ENCODE measurements at places on chromosomes 16 and 17. TPM values are rescaled to one million over a fixed set of nuclear protein-coding genes. Genes with fewer than 3 reads are reported as not detected.

DNA sequence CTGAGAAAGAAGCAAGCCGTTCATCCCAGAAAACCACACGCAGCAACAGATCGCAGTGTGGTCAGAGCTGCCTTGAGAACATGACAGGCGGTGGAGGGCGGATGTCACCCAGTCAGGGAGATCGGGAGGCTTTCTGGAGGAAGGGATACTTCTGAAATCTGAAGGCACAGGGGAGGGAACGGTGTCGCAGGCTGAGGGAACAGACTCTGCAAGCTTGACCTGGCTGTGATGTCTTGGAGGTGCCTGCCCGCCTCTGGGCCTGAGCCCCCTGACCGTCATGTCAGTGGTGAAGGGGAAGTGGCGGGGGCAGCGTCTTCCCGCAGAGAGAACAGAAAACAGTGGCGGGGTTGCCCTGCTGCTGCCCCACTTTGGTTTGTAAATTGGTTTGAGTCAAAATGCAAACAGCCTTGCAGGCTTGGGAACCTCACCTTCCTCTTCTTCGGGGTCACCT is 8.1 kb upstream of the ATP2A3 start:
- DNase-seq = no peak

- no peak for DNase-seq
Measured at GRCh38 chr17:59650642-59651041, 30.9 kb downstream of the CLTC start.

DNA sequence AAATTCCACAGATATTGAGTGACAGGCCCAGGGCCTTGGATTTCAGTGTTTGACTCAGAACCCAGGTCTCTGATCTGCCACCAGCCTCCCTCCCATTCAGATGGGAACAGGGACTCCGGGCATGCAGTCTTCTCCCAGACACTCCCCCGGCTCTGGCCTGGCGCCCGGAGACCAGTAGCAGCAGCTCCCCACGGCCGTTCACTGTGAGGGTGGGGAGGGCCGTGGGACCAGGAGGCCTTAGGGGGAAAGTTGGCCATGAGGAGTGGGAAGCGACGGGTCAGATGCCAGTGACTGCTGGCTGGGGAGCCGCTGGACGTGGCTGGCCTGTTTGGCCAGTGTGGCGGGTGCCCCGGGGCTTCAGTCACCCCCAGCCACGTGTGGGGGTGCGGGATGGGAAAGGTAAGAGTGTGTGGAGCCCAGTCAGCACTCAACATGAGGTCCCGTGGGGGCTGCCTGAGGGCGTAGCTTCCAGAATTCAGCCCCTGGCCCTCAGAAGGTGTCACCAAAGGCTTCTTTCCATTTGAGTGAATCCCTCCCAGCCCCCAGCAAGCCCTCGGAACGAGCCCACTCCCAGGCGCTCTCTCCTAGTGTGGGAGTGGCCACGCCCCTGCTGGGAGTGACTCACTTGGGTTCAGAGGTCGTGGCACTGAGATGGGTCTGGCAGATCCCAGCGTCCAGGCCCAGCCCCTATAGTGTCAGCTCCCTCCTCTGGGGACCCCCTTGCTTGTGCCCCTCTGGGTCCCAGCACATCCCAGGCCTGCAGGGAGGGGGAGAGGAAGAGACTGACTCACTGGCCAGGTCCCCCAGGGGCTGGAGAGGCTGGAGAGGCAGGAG is 309.4 kb downstream of the SEC14L1 start:
- peak; percentile 45 for DNase-seq

Gene KRT31
- not detected for total RNA-seq

Gene NEURL4
- total RNA-seq = 15.5 TPM

DNA sequence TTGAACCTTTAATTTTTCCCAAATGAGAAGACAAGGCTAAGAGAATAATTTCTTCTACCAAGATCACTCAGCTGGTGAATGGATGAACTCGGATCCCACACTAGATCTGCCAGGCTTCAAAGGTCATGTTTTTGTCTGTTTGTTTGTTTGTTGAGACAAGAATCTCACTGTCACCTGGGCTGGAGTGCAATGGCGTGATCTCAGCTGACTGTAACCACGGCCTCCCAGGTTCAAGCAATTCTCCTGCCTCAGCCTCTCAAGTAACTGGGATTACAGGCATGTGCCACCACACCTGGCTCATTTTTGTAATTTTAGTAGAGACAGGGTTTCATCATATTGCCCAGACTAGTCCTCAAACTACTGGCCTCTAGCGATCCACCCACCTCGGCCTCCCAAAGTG is 6.6 kb downstream of the ZNF19 start:
- no peak for DNase-seq

Gene ANKRD40CL
- not detected for total RNA-seq

Gene IL17C
- total RNA-seq = not detected

- no peak for DNase-seq
Measured at GRCh38 chr17:61595418-61596186, 4.6 kb upstream of the NACA2 start.

- DNase-seq = no peak
Measured at GRCh38 chr17:5583426-5584382, 605 bp downstream of the NLRP1 start.

Gene SLC52A1
- not detected for total RNA-seq

GRCh38 chr16:3182608-3183444 is 5.2 kb upstream of the OR1F1 start:
- DNase-seq = no peak

DNA sequence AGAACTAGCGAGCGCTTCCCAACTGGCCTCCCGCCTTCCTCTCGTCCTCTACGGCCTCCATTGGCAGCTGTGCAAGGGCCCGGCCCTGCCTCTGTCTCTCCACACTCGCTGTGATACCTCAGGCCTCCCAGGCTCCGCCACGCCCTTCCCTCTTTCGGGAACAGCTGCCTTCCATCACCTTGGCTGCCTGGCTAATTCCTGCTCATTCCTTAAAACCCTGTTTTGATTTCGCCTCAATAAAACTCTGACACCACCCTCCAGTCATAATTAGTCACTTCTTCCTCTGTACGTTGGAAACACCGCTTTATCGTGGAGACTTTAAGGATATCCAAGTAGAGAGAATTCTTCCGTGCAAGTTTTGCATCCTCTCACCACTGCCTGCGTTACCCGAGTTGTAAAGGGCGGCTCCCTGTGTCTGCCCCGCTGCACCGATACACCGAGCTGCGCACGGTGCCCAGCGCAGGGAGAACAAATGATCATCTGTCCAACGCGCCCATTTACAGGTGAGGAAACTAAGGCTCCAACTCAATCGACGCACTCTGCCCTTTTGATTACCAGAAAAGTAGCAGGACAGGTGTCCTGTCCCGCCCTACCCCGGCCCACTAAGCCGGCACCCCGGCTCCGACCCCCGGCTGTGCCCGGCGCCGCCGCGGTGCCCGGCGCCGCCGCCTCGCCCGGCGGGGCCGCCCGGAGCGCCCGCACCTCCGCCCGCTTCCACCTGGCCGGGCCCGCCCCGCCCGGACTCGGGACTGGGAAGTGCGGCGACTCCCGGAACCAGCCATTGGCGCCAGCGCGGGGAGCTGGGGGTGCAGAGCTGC is 139.7 kb downstream of the SEC14L1 start:
- peak; percentile 90 for DNase-seq

Gene SLC25A10
- total RNA-seq = 12.0 TPM

DNA sequence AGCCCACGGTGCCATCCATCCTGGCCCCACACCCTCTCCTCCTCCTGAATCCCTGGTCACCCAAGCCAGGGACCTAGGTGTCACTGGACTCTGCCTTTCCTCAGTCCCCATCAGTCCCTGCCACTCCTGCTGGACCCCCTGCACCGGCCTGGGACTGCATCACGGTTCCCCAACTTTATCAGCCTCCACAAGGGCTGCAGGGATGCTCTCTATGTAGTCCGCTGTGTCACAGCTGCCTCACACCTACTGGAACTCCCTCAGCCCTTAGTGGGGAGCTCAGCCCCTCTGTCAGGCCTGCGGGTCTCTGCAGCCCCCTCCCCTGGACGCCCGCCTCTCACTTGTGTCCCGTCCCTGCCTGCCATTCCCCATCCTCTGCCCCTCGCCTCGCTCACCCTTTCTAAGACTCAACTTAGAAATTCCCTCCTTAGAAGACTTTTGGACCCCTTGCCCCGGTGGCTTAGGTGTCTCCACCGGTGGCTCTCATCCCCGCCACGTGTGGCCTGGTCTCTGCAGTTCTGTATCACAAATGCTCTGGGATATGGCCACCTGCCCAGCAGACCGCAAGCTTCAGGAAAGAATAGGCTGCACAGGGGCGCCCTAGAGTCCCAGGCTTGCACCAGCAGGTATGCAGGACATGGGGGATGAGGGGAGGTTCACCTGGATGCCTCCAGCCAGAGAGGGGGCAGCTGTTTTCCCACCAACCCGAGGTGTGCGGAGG is 62.9 kb downstream of the PRMT7 start:
- DNase-seq = no peak

GRCh38 chr17:56681561-56682266 is 88.2 kb downstream of the NOG start:
- no peak for DNase-seq

DNA sequence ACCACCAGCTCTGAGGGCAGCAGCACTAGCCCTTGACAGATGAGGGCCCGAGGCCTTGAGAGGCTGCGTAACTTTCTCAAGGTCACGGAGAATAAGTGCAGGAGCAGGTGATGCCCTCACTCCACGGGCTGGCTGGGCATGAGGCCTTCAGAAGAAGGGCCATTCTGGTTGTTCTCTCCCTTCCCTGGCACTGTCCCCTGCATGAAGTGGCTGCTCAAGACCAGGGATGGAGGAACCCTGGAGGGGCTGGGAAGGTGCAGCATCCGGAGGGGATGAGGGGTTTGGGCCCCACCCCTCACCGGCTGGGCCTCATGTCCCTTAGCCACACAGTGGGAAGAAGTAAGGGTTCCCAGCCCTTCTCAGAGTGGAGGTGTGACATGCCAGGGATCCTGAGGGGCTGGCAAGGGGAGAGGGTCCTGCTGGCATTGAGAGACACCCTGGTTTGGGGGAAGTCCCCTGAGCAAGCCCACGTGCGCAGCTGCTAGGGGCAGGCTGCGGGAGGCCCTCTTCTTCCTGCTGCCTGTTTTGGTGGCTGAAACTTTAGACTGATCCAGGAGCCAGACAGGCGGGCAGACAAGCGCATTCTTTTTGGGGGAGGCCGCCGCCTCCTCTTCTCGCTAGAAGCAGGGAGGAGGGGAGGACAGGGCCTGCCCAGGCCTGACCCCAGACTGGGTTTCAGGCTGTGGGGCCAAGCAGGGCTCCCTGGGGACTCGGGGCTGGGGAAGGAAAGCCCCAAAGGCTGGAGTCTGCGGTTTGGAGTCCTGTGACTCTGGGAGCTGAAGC is 74.0 kb downstream of the N4BP1 start:
- peak; percentile 39 for DNase-seq

Gene RRAD
- total RNA-seq = 0.64 TPM

DNA sequence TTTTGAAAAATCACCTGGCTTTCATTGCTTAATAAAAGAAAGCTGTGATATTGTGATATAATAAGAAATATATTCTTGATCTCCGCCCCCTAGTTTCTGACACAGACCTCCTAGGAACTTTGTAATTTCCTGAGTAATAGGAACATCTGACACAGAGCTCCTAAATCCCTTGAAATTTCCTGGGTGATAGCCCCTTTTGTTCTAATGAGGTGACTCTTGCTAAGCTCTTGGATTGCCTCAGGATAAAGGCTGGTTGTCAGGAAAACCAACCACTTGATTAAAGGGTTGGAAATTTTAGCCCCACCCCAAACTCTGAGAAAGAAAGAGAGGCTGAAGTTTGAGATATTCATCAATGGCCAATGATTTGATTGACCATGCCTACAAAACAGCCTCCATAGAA is 326.4 kb upstream of the KIF2B start:
- DNase-seq = no peak

DNA sequence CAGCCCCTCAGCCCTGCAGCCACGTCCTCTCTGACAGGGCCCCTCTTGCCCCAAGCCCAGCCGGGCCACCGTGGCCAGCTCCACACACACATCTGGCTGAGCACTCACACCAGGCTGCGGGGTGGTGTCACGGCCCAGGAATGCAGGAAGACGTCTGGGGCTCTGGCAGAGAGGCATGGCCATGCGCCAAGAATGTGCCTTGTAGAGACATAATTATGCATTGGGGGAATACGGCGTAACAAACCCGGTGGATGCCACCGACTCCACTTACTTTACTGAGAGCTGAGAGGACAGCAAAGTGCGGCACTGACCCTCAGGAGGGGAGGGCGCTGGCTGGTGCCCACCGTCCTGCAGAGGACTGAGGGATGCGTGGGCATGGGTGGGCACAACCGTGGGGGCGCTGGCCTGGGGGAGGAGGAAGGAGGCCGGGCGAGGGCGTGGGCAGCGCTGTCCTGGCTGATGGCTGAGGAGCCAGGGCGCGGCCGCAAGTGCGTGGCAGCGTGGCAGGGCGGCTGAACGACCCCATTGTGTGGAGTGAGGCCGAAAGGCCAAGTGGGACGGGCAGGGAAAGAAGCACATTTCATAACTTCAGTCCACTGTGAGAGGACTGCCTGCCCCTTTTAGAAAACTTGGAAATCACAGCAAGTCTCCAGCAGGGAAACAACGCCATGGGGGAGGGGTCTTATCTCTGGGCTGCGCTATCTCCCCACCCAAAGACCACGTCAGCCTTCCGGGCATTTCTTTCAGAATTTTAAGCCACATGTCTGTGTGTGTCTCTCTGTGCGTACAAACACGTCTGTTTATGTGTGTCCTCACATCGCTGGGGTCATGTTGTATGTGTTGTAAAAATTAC is 30.6 kb downstream of the METRNL start:
- DNase-seq = peak; percentile 90

Gene CDT1
- 1.6 TPM for total RNA-seq

Gene TAT
- total RNA-seq = 1.0 TPM

DNA sequence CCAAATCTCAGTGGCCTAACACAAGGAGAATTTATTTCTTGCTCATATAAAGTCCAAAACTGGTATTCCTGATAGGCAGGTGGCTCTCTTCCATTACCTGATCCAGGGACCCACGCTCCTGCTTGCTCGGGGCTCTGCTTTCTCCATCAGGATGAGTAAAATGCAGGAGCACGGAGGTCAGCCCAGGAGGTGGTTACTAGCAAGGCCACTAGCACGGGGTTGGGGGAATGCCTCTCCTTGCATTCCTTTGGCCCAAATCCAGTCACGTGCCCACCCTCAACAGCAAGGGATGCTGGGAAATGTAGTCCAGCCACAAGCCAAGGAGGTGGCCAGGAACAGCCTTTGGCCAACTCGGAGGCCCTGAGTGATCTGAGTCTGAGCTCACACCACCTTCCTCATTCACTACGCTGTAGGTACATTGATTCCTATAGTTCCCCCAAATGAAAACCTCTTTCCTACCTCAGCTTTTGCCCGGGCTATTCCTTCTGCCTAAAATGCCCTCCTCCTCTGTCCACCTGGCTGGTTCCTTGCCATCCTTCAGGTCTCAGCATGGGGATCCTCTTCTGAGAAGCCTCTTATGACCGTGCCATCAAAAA is 38.3 kb upstream of the HAPSTR1 start:
- DNase-seq = no peak

Gene SNAI3
- total RNA-seq = 0.71 TPM

Gene DDX5
- total RNA-seq = 210 TPM

Gene NPTX1
- 0.23 TPM for total RNA-seq
